NCI-H446 (cell line): ENCODE measurements at places on chromosomes 13 and 19.

GRCh38 chr19:772063-772462, 21.2 kb downstream of the MISP start:
- no peak for DNase-seq

- DNase-seq: no peak
Observed at GRCh38 chr19:44725251-44725650, 23.3 kb upstream of the BCL3 start.

- no peak for DNase-seq
Observed at GRCh38 chr13:87821512-87821911, 150.3 kb downstream of the SLITRK5 start.

DNA sequence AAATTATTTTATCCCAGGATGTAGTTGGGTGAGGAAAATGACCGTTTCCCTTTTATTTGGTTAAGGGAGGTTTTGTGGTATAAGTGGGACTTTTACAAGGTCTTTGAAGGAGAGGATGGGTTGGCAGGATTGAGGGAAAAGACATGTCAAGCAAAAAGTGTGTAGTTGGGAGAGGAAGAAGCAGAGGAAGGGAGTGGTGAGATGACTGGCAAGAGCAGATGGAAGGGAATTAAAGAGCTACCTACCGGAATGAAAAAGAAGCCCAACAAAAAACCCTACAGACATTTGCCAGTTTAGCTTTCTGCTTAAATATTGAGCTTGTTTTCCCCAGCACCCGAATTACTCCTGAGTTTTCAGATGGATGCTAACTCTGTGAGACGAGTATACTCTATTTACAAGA, 19.6 kb downstream of the FRY start:
- DNase-seq: no peak

GRCh38 chr19:34967551-34967950, 3.5 kb upstream of the ZNF792 start:
- no peak for DNase-seq

DNA sequence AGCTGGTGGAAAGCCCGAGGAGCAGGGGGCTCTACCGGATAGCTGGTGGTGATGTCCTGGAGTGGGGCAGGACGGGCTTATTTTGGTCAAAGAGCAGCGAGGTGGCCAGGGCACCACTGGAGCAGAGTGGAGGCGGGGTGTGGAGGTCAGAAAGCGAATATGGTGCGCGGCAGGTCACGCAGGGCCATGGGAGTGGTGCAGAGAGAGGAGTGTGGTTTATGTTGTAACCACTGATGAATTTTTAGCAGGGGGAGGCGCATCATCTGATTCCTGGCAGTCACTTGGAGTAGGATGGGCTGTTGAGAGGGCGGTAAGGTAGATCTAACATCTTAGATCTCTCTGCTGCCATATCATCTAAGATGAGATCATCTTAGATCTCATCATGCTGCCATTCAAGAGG, 1.4 kb upstream of the ZNF414 start:
- no peak for DNase-seq

- DNase-seq: no peak
Observed at GRCh38 chr13:51524829-51525566, 59.3 kb upstream of the WDFY2 start.

- DNase-seq: no peak
Observed at GRCh38 chr13:33308863-33309262, 23.3 kb upstream of the STARD13 start.

DNA sequence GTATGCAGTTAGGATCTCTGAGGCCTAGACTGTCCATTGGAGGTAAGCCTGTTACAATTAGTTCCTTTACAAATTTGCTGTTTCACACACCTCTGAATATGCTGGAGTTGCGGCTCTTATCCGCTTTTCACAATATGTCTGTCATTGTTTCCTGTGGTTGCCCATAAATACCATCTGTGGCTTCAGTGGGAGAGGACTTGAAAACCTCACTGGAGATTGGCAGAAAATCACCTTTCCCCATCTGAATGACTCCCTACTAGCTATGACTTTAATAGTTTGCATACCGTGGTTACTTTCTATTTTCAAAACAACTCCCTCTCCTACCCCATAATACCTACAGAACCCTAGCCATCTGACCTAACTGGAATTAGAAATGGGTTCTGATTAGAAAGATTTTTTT, 454.3 kb downstream of the PCDH17 start:
- no peak for DNase-seq

GRCh38 chr13:80340651-80341100, 250 bp downstream of the SPRY2 start:
- DNase-seq: no peak

DNA sequence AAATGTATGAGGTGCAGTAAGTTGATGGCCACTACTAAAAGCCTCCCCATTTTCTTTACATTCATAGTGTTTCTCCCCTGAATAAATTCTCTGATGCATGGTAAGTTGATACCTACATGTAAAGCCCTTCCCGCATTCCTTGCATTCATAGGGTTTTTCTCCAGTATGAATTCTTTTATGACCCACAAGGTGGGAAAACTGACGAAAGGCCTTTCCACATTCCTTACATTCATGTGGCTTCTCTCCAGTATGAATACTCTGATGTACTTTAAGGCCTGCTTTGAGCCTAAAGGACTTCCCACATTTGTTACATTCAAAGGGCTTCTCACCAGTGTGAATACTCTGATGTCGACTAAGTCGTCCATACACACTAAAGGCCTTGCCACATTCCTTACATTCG, 20.5 kb downstream of the ZNF607 start:
- DNase-seq: no peak

DNA sequence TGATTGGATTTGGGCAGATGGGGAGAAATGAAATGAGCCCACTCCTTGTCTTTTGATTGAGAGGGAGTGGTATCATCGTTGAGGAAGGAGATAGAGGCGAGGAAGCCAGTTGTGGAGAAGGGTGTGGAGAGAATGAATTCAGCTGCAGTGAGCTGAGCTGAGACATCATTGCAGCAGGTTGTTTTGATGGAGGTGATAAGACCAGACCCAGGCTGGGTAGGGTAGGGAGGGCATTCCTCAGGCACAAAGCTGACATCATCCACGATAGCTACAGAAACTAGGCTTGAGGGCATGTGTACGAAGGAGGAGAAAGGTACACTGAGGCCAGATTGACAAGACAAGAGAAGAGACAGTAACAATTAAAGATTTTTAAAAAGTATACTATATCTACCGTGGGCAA, 1500.9 kb upstream of the SLC10A2 start:
- no peak for DNase-seq

DNA sequence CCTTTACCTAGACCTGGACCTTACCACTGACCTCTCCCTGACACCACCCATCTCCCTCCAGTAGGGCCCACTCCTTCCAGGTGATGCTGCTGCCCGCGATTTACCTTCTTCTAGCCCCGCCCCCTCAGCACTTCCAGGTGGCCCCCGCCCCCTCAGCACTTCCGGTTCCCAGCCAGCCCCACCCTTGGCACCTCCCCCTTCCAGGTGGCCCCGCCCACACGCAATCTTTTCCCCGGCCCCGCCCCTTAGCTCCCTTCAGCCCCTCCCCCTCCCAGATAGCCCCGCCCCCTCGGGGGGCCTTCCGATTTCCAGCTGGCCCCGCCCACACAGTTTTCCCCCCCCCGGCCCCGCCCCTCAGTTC, 586 bp downstream of the LIG1 start:
- DNase-seq: peak; percentile 35

- DNase-seq: no peak
Observed at GRCh38 chr19:47729799-47730520, 15.4 kb upstream of the NOP53 start.

- no peak for DNase-seq
Observed at GRCh38 chr13:44951184-44951583, 38.1 kb downstream of the NUFIP1 start.

DNA sequence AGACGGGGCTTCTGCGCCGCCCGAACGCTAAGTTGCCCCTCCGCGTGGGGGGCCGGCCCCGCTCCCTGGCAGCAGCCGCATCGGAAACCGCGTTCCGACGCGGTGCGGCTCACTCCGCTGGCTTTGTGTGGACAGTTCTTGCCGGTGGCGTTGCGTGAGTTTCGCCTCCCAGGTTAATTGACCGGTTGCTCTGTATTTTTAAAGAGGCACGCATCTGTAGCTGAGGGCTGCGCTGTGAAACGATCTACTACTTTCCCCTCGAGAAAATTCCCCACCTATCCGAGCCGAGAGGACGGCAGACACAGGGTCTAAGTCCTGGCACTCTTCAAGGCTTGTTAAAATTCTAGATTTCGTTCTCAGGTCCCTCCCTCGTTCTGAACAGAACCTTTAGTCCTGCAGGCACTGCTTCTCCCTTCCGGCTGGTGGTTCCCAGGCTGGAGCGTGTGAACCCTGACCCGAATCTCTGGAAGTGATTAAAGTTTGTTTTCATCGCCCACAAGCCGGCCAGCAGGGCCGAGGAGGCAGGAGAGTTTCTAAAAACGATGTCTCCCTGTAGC, 933 bp downstream of the ARHGEF7 start:
- DNase-seq: no peak

DNA sequence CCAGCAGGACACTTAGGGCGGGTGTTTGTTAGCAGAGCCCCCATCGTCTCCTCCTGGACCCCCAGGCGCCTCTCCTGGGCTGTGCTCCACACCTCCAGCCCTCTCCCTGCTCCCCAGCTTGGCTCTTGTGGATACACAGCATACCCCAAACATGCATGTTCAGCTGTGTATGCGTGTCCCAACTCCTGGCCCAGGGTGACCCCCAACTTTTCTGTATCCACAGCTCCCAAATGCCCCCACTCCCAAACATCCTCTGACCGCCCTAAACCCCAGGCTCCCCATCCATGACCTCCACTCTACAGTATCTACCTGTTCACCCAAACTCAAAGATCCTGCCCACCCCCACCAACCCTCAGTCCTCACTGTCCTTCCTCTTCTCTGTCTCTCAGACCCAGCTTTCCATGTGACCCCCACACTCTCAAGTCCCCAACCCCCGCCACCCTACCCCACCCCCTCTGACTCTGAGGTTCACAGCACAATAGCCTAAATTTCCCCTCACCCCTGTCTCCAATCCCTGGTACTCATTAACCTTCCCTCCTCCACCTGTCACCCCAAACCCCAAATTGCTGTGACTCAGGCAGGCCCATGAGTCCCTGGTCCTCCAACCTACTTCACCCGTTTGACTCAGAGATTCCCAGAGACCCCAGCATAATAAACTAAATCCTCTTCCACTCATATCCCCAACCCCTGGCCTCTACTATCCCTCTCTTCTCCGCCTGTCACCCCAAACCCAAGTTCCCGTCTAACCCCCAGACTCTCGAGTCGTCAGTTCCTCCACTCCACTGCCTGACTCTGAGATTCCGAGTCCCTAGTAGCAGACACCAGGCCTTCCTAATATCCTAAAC, 968 bp downstream of the UBE2M start:
- no peak for DNase-seq

- DNase-seq: no peak
Observed at GRCh38 chr13:52022356-52022755, 2.1 kb upstream of the UTP14C start.

DNA sequence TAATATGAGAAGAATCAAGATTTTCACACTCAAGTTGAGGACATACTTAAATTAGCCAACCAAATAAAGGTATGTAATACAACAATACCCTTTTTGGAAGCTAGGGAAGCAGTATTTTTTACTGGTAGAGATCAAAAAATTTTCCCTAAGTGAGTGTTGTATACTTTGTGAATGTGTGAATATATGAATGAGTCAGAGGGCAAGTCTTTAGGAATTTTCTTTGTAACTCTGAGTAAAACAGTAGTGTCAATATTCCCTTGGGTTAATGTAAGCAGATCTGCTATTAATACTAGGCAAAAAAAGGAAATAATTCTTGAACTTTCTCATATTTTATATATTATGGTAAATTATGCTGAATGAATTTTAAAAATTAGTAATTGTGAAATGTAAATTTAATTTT, 1161.8 kb upstream of the MIR17HG start:
- no peak for DNase-seq

DNA sequence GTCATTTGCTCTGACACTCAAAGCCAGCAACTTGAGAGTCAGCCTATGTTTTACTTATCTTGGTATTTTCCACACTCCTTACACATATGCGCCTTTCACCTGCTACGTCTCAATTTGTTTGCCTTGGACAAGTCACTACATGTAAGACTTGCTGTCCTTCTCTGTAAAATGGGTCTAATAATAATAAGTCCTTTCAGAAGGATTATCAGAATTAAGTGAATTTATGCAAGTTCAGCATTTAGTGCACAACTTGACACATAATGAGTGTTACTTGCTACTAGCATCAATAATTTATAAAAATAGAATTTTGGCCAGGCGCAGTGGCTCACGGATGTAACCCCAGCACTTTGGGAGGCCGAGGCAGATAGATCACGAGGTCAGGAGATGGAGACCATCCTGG, 71.1 kb upstream of the UBL3 start:
- DNase-seq: no peak

DNA sequence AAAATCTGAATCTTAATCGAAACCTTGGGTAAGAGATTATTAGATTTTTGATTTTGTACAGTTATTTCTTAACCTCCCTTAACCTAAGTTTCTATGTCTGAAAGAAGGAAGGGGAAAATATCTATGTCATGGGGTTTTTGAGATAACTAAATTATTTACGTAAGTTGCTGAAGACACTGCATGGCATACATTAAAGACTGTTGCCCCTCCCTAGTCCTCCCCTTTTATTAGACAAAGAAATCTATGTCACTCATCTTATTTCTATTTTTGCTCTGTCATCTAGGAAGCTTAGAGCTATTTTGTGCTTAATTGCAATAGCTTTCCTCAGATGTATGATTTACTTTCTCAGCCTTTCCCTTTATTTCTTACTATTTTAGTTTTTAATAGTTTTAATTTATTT, 15.0 kb downstream of the COG6 start:
- DNase-seq: no peak

DNA sequence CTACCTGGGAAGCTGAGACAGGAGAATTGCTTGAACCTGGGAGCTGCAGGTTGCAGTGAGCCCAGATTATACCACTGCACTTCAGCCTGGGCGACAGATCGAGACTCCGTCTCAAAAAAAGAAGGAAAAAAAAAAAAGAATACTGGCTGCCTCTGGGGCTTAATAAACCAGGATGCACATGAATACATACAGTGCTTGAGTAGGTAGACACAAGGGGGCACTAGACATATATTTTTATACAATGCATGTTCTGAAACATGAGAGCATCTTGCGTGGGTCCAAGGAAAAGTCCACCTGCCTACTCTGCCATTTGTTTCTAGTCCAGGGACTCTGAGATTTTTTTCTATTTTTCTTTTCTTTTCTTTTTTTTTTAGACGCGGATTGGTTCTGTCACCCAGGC, 31.2 kb downstream of the KEAP1 start:
- peak; percentile 48 for DNase-seq

- no peak for DNase-seq
Observed at GRCh38 chr13:100658363-100658762, 16.2 kb downstream of the TMTC4 start.

- no peak for DNase-seq
Observed at GRCh38 chr13:44046428-44046827, 166.7 kb downstream of the LACC1 start.

DNA sequence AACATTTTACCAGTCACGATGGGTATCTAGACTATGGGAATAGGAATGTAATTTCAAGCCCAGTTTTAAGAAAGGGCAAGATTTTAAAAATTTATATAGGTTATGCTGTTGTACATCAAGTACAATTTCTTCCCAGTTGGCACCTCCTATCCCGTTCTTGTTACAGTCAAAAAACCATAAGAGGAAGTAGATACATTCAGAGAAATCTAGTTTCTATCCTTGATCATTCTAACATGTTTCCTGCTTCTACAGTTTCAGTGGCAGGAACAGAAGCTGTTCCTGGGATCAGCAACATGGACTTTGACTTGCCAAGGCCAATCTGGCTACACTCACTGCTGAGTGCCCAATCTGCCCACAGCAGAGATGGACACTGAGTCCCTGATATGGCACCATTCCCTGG, 14.7 kb upstream of the FPR3 start:
- DNase-seq: no peak

- DNase-seq: no peak
Observed at GRCh38 chr13:104750377-104750776, 1684.2 kb upstream of the SLC10A2 start.

- no peak for DNase-seq
Observed at GRCh38 chr19:32150605-32151004, 194.8 kb upstream of the ZNF507 start.
